ENCODE measurements at places on chromosomes 4 and X.

- DNase-seq: no peak
Measured at GRCh38 chr4:1296324-1297022, 6.8 kb downstream of the MAEA start.

GRCh38 chr4:75229806-75230570 lies 284.2 kb downstream of the RCHY1 start:
- DNase-seq: no peak

DNA sequence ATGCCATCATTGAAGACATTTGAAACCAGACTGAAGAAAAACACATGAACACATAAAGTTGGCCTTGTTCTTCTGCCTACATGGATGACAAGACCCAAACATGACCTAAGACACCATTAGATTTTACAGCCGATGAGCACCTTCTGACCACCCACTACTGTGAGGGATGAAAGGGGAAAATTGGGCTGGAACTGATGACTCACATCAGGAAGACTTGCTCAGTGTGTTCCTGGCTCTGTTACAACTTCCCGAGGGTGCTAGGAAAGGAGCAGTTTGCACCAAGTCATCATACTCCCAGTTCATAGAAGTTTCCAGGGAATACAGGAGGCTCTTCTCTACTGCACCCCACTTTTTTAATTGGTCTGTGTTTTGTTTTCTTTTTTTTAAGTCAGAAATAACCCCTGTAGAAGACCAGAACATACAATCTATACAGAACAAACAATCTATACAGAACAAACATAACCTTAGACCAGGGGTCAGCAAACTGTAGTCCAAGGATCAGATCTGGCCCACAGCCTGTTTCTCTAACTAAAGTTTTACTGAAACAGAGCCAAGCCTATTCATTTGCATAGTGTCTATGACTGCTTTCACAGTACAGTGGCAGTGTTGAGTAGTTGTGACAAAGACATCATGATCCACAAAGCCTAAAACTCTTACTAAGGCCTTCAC lies 25.3 kb downstream of the BTC start:
- DNase-seq: no peak

GRCh38 chr4:123478859-123479345 lies 82.3 kb downstream of the SPRY1 start:
- DNase-seq: no peak

- no peak for DNase-seq
Measured at GRCh38 chr4:73761856-73762255, 21.5 kb downstream of the CXCL8 start.

DNA sequence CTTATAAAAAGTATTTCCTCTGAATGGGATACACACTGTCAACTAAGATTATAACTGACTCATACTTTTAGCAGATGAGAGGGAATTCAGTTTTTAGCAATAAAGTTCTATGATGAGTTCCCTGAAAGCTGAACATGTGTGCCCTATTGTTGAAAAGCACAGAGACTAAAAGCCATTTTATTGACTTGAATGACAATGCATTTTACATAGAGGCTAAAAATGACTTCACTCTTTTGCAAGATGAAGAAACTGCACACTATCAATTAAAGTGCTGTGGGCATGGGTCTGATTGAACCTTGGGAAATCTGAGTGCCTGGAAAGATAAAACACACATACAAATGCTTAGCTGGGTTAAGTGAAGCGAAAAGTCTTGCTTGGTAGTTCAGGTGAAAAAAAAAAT lies 633.4 kb downstream of the PDHA2 start:
- no peak for DNase-seq

DNA sequence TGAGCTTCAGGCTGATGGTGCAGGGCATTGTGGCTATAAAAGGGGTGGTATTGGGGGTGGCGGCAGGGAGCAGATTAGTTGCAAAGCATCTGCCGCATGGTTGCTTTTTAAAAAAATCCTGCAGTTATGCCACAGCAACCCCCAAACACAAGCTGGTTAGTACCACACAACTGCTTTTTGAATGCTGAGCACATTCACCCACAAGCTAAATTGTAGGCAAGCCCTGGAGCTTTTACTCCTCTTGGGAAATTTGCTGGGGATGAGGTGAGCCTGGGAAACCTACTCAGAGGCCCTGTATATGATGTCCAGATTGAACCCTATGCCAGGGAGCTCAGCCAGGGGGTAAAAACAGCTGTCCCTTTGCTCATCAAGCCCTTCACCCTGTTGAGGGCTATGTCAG lies 33.8 kb upstream of the TRIM2 start:
- DNase-seq: no peak

- DNase-seq: no peak
Measured at GRCh38 chr4:77035153-77035552, 40.6 kb downstream of the CCNI start.

GRCh38 chrX:23959781-23960180 lies 52.0 kb downstream of the CXorf58 start:
- no peak for DNase-seq

- DNase-seq: no peak
Measured at GRCh38 chrX:152658302-152658701, 20.6 kb downstream of the GABRQ start.

DNA sequence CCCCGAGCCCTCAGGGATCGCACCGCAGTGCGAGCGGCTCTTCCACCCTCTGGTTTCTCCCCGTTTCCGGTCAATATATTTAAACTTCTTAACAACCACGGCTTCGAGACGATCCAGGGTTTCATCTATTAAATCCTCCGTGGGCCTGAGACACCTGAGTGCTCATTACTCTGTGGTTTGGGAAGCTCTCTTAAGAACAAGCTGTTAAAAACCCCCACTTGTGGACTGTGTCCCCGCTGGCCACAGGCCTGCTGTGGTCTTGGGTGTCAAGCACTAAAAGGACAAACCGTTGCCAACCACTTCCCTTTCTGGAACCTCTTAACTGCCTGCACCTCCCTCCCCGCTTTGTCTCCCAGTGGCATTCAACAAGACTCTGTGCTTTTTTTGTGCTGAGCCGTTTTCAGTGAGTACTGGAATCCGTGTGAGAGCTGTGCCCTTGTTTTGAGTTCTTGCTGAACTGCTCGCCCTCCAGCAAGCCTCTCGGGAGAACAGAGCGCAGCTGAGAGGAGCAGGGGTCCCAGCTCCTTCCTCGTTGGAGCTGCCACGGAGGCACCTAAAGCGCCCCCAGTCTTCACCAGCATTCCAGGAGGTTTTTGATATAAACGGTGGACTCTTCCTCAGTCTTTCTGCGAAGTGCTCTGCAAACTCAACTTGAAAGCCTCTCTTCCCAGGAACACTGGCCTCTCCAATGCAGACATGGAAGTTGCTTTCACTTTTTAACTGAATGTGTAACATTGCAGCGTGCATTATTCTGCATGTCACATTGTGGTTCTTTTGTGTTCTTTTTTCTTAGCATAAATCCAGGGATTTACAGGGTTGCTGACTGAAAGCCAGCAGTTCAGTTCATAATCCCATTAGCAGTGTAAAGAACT lies 691 bp upstream of the IGFBP7 start:
- DNase-seq: no peak

- no peak for DNase-seq
Measured at GRCh38 chr4:174528226-174528625, 5.9 kb upstream of the HPGD start.

DNA sequence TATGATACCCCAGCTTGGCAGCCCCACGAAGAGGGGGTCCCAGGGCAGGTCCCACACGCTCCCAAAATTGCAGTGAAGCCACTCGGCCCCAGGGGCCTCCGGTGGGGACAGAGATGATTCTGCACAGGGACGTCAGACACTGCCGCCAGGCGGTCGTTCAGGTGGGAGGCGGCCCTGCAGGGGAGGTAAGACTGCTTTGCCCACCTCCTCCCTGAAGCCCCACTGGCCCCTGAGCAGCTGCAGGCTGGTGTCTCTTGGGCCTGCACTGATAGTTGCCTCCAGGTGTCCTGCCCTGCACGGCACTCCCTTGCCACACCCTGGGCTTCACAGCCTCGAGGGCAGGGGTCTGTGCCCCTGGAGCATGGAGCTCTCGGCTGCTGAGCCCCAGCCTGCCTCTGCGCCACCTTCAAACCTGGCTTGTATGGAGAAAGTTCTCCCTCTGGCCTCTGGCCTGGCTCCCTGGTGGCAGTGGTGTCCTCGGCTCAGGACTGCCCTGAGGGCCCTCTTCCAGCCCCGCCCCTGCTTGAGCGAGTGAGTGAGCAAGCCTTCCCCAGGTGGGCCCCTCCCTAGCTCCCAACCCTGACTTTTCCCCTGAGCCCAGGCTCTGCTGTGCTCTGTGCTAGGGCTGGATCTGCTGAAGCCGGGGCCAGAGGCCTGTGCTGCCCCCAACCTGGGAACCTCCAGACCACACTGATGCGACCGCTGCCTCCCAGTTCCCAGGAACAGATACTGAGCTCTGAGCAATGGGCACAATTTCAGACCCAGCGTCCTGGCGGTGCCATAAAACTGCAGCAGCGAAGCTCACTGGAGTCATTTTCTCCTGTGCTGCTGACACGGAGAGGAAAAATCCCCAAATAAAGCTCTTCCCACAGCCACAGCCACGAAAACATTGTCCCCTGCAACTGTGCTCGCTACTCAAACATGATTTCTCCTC lies 16.1 kb downstream of the ADRA2C start:
- DNase-seq: no peak

- DNase-seq: no peak
Measured at GRCh38 chrX:107629540-107629909, 1.2 kb downstream of the PRPS1 start.

GRCh38 chrX:42505016-42505415 lies 272.9 kb downstream of the PPP1R2C start:
- DNase-seq: no peak

DNA sequence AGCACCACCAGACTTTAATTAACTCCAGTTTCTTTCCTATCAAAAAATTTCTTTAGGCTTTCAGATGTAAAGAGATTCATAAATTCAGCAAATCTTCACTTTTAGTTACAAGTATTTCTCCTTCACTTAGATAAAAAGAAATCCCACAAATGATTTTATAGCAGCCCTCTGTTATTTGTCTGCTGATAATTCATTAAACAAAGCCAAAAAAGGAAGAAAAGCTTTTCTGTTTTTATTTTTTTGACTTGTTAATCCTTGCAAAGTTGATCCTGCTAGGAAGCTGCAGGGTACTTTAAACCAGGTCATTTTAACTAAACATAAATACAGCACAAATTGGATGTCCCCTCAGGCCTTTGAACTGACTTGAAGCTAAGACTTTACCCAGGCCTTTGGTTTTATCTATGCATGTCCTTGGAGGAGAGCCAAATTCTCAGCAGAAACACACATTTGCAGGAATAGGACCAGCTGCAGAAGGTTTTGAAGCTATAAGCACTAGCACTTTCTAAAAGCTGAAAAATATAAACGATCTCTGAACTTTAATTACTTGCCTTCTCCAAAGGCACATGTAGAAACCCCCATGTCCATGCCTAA lies 57.5 kb downstream of the PCDH18 start:
- no peak for DNase-seq

DNA sequence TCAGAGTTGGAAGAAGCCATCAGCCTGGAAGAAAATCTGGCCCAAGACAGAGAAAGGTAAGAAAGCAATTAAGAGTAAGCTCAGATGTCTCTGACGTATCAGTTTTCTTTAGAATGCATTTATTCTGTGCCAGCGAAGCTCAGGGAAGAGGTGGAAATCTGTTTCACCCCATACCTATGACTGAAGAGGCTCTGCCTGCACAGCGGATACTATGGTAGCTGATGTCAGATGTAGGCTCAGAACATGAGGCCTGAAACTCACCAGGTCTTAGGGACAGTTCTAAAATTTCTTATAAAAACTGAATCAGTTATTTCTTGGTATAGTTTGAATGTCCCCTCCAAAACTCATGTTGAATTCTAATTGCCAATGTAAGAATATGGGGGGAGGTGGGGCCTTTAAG lies 30.9 kb downstream of the VEGFC start:
- DNase-seq: no peak

DNA sequence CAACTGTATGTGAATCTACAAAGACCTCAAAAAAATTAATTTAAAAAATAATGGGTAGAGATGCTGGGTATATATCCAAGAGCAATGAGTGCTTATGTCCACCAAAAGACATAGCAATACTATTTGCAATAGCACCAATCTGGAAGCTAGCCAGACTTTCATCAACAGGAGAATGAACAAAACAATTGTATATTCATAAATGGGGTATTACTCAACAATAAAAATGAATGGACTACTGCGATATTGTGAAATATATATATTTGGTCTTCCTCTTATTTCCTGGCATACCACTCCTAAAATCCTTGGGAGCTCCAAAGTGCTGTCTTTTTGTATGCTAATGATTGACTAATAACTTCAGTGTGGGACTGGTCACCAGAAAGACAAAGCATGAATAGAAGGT lies 77.5 kb downstream of the MSN start:
- DNase-seq: no peak

DNA sequence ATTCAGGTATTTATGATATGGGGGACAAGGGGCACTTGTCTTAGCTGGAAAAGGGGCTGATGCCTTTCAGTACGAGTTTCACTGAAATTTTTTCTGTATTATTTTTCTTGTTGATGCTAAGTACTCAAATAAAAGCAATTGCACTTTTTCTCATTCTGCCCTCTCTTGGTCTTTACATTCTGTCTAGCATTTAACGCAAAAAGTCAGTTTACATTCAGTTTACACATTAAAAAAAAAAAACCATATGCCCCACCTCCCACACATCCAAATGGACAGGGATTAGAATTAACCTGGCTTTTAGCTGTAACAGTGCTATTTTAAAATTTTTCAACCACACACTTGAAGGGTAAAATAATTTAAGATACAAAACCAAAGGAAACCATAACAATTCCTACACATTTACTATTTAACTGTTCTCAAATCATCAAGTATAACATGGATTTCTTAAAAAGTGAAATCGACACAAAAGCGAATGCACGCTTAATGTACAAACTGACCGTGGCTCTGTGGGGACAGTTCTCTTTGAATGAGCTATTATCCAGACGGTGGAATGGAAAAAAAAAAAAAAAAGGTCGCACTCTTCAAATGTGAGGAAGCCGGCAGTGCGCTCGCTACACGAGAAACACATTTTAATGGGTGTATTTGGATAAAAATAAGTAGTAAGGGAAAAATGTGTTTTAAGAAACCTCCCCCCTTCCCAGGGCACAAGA lies 1.4 kb downstream of the AMMECR1 start:
- DNase-seq: no peak

- no peak for DNase-seq
Measured at GRCh38 chr4:168167714-168168284, 75.5 kb downstream of the ANXA10 start.

- no peak for DNase-seq
Measured at GRCh38 chr4:44196796-44197195, 251.8 kb downstream of the KCTD8 start.

DNA sequence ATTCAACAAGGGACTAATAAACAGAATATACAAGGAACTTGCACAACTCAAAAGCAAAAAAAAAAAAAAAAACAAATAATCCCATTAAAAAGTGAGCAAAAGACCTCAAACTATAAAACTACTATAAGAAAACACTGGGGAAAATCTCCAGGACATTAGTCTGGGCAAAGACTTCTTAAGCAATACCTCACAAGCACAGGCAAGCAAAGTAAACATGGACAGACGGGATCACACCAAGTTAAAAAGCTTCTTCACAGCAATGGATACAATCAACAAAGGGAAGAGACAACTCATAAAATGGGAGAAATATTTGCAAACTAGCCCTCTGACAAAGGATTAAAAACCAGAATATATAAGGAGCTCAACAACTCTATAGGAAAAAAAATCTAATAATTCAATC lies 17.1 kb upstream of the BMP15 start:
- no peak for DNase-seq

All from omental fat pad (tissue), 4 donors.